ENCODE measurements at places on chromosomes 3 and 15. TPM values are rescaled to one million over a fixed set of nuclear protein-coding genes. Genes with fewer than 3 reads are reported as not detected.

- no peaks in the 10 kb centered on the region for H3K4me1 ChIP-seq
- no peak overlapping the region for H3K27ac ChIP-seq
- H3K4me3 ChIP-seq: no peak overlapping the region
- H3K36me3 ChIP-seq: no peaks in the 10 kb centered on the region
Observed at GRCh38 chr3:73216310-73216709, 154.9 kb downstream of the EBLN2 start.

- H3K4me1 ChIP-seq: peaks cover 16% of the 10 kb centered on the region
- no peak for DNase-seq
- peak overlapping the region; percentile 24 for H3K27ac ChIP-seq
- H3K36me3 ChIP-seq: peaks cover 9% of the 10 kb centered on the region
- no peaks in the 10 kb centered on the region for H3K27me3 ChIP-seq
- H3K4me3 ChIP-seq: peak overlapping the region; percentile 94
Observed at GRCh38 chr15:42547918-42548248, 710 bp downstream of the LRRC57 start.

The SLC28A1 gene
- total RNA-seq: 1.1 TPM

The PCOLCE2 gene
- 17.3 TPM for total RNA-seq
